ENCODE measurements at places on chromosomes 5 and 9. TPM values are rescaled to one million over a fixed set of nuclear protein-coding genes. Genes with fewer than 3 reads are reported as not detected.

Gene KCTD16
- under 0.01 TPM for total RNA-seq

Gene DMAC1
- 24.0 TPM for total RNA-seq

Gene BTNL8
- total RNA-seq, result not detected

Gene MAMDC4
- 0.52 TPM for total RNA-seq

Gene SLC6A19
- total RNA-seq, result under 0.01 TPM

Gene SGCD
- 73.6 TPM for total RNA-seq

Gene ANKRD34B
- under 0.01 TPM for total RNA-seq

Gene SSBP2
- total RNA-seq, result 44.4 TPM

Gene AJM1
- total RNA-seq, result 0.52 TPM

Gene F2RL1
- 0.52 TPM for total RNA-seq

Gene OR1J2
- total RNA-seq, result not detected

Gene PRUNE2
- 7.8 TPM for total RNA-seq

Gene QRFP
- total RNA-seq, result not detected

Gene SSNA1
- total RNA-seq, result 47.0 TPM

Gene ADAMTSL2
- 4.7 TPM for total RNA-seq

Gene SLC9A3
- 1.6 TPM for total RNA-seq

Gene C9orf50
- not detected for total RNA-seq

Gene KCNV2
- not detected for total RNA-seq

Gene ENTPD2
- 5.2 TPM for total RNA-seq

Gene PCDHGB3
- total RNA-seq, result 3.1 TPM

Gene DIMT1
- 13.0 TPM for total RNA-seq

Gene FBP1
- total RNA-seq, result not detected

Gene NAA35
- total RNA-seq, result 20.9 TPM

Gene ROPN1L
- total RNA-seq, result not detected

Gene CCL27
- not detected for total RNA-seq

Gene STRBP
- total RNA-seq, result 4.2 TPM

Gene DDX4
- not detected for total RNA-seq

Gene FAM114A2
- 22.4 TPM for total RNA-seq

Gene RNF180
- total RNA-seq, result 2.6 TPM

Gene THOC3
- total RNA-seq, result 18.3 TPM

Gene GBGT1
- 2.6 TPM for total RNA-seq

Gene DMRT3
- under 0.01 TPM for total RNA-seq

Gene TLE1
- total RNA-seq, result 65.2 TPM

Gene ENTPD8
- not detected for total RNA-seq

Gene TMEM141
- total RNA-seq, result 28.7 TPM

Gene NUDT12
- total RNA-seq, result 11.0 TPM

Gene HTR1A
- total RNA-seq, result not detected

Gene ZNF354C
- total RNA-seq, result 11.0 TPM

Gene UAP1L1
- 1.0 TPM for total RNA-seq

Gene BHMT2
- total RNA-seq, result 1.0 TPM

Gene ENG
- total RNA-seq, result 9.4 TPM

Gene ZNF658
- 9.9 TPM for total RNA-seq

Gene OMD
- total RNA-seq, result 4.7 TPM

Gene PTGS1
- 2.6 TPM for total RNA-seq

Gene SIT1
- total RNA-seq, result 1.0 TPM

Gene ORM2
- total RNA-seq, result not detected

Gene GARIN3
- not detected for total RNA-seq

Gene WDR70
- 23.0 TPM for total RNA-seq

Gene PCDHGB7
- 7.3 TPM for total RNA-seq

Gene WHRN
- 0.52 TPM for total RNA-seq

Gene ADAMTS16
- total RNA-seq, result 5.7 TPM

Gene LCN9
- not detected for total RNA-seq

Gene MCTP1
- total RNA-seq, result 20.4 TPM

Gene HSD17B3
- total RNA-seq, result 1.0 TPM

Gene CACNA1B
- under 0.01 TPM for total RNA-seq

Gene CTNNA1
- 375 TPM for total RNA-seq

Gene KIAA0825
- total RNA-seq, result 5.2 TPM

Gene HMMR
- total RNA-seq, result 2.6 TPM
